ENCODE measurements at places on chromosomes 3 and 15. TPM values are rescaled to one million over a fixed set of nuclear protein-coding genes. Genes with fewer than 3 reads are reported as not detected.

GRCh38 chr3:140469491-140469890, 208.4 kb upstream of the TRIM42 start:
- DNase-seq, result no peak

Gene ZIC4
- total RNA-seq, result not detected

Gene TTLL13
- not detected for total RNA-seq

Gene PLD1
- total RNA-seq, result 6.7 TPM

DNA sequence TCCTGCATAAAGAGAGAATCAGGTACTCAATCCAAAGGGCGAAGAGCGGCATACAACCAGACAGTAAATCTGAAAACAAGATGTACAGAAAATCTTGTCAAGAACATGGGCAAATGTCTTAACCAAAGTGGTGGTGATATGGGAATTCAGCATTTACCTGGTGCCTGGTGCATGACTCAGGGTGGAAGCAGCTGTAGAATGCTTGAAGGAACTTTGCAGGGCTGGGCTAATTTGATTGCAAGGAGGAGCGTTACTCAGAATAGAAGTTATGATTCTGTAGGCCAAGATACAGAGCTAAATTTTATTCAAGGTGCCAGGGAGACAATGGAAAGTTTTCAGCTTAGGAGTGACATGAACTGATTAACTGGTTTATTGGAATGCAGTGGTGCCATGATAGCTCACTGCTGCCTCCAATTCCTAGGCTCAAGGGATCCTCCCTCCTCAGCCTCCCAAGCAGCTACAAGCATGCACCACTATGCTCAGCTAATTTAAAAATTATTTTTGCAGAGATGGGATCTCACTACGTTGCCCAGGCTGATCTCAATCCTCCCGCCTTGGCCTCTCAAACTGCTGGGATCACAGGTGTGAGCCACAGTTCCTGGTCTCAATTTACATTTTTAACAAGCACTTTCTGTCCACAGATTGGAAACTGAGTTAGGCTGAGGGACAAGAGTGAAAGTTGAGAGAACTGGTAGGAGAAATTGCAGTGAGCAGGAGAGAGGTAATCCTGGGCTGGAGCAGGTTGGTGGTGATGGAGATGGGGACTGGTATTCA, 91.5 kb upstream of the TBC1D5 start:
- DNase-seq, result no peak

GRCh38 chr3:115761927-115762305, 138.6 kb downstream of the GAP43 start:
- DNase-seq, result no peak

Gene P2RY14
- total RNA-seq, result not detected

Gene CSPG4
- total RNA-seq, result 3.6 TPM

- no peak for DNase-seq
Measured at GRCh38 chr3:128151758-128152274, 1.5 kb upstream of the EEFSEC start.

Gene C3orf49
- not detected for total RNA-seq

- no peak for DNase-seq
Measured at GRCh38 chr3:170802164-170803151, 67.5 kb downstream of the RPL22L1 start.

- no peak for DNase-seq
Measured at GRCh38 chr3:96755519-96755918, 58.9 kb upstream of the EPHA6 start.

GRCh38 chr15:62462721-62463120, 297.6 kb upstream of the C2CD4B start:
- no peak for DNase-seq

DNA sequence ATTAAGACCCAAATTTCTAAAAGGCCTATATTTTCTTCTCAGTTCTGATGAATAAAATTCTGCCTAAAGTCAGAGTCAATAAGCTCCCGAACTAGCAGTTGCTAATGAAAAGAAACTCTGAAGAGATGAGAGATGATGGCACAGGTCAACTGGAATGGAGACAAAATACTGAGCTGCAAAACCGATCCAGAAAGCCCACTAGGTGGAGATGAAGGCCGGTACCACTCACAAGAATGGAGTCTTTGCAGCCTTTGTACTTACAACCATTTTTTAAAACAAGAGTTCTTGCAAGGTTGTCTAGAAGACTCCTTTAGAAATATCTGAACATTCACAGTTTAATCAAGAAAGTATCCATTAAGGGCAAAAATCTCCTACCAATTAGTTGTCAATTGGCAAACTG, 119.9 kb upstream of the TJP1 start:
- peak; percentile 61 for DNase-seq
